ENCODE measurements at places on chromosomes 12 and 14.

GRCh38 chr12:129258781-129259318 lies 405.6 kb downstream of the GLT1D1 start:
- no peak for DNase-seq

GRCh38 chr12:120394483-120395367 lies 25.8 kb upstream of the MSI1 start:
- DNase-seq: peak; percentile 96

DNA sequence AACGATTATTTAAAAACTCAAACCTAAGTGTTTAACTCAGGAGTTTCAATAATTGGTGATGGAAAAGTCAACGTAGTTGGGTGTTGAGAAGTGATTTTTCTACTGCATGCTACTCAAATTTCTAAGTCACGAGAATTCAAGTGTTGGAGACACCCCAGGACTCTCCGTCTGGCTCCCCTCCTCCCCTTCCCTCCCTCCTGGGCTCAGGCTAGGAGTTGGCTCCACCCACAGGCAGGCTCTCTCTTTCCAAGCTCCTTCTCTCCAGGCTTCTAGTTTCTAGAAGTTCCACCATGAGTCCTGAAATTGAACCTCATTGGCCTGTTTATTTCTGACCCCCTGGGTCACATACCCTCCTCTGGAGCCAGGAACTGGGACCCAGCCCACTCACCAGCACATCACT lies 73.0 kb downstream of the TMEM132D start:
- no peak for DNase-seq

GRCh38 chr12:54941659-54942058 lies 42.9 kb downstream of the TESPA1 start:
- DNase-seq: peak; percentile 21

DNA sequence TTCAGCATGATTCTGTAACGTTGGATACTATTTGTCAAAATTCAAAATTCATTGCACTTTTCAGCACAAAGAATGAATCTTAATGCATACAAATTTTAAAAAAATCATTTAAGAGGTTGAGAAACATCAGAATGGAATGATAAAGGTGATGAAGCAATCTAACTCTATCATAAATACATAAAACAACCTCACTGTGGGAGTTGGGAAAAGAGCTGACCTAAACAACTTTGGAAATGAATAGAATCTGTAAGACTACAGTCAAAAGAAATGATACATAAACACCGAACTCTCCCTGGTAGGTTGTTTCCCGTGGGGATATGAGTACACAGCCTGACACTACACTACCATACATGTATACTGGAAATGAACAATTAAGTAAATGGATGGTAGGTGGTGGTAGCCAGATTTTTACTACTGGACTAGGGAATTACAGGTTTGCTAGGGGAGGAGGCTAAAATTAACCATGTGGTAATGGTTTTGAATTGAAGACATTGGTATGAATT lies 64.9 kb upstream of the PARP11 start:
- no peak for DNase-seq

DNA sequence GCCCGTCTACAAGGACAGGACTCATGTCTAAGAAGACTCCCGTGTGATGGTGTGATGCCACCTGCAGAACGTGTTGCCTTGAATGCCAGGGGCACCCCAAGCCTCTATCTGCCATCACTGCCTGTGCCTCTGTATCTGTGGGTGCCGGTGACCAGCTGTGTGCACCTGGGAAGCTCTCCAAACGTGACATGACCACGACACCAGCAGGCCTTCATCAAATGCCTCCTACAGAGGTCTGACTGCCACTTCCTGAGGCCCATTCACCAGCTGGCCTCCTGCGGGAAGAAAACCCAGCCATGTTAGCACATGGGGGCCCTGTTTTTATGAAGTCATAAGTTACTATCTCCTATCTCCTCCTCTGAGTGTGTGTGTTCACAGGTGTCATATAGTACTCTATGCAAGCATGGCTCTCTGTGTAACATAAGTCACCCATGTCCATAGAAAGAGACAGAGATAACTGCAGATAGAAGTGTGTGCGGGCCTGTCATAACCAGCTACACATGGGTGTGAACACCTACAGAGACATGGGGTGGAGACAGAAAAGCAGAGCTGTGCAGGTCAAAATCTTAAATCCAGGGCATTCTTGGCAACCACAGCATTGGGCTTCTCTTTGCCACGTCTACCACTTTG lies 18.3 kb upstream of the SERPINA4 start:
- no peak for DNase-seq

GRCh38 chr14:71783088-71783487 lies 149.1 kb upstream of the RGS6 start:
- no peak for DNase-seq

- no peak for DNase-seq
Measured at GRCh38 chr14:52303236-52303635, 10.9 kb upstream of the PTGER2 start.

- DNase-seq: peak; percentile 20
Measured at GRCh38 chr14:54698966-54699530, 132.1 kb downstream of the SAMD4A start.

DNA sequence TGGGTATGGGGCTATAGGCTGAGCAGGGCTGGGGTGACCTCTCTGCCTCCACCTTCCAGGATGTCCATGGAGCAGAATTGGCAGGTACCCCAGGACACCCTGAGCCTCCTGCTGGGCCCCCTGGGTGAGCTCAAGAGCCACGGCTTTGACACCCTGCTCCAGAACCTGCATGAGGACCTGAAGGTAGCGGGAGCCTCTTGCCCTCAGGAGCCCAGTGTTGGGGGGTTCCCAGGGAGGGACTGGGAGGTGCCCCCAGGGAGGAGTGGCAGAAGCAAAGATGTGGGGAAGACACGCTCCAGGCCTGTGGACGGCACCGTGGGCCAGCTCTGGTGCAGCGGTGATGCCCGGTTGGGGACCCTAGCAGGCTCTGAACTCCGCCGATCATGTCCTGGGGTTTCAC lies 8.3 kb downstream of the TNFAIP2 start:
- DNase-seq: no peak

- no peak for DNase-seq
Measured at GRCh38 chr12:102682366-102683289, 202.3 kb upstream of the IGF1 start.

DNA sequence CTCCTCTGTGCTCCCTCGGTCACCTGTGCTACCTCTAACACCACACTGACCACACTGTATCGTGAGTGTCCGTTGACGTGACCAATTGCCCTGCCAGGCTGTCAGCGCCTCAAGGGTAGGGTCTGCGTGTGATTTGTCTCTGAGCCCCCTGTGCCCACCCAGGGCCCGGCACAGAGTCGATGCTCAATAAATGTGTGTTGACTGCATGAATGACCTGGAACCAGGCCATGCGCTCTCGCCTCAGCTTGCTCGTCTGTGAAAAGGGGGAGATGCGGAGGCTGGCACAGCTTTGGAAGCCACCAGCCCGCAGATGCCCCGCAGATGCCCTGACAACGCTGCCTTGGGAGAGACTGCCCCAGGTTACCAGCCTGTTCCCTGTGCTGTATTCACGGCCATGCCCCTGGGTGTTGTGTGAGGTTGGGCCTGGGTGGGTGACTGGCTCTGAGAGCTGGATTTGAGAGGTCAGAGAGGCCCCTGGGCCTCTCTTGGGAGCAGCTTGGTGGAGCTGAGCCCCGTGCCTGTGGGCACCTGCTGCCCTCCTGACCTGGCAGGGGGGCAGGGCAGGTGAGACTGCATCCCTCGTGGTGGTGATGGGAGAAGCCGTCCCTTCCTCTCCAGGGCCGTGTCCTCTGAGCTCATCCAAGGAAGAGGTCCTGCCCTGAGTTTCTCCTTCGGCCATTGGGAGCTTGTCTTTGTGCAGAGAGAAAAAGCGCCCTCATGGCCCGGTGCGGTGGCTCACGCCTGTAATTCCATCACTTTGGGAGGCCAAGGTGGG lies 43.2 kb downstream of the CYP46A1 start:
- DNase-seq: no peak

DNA sequence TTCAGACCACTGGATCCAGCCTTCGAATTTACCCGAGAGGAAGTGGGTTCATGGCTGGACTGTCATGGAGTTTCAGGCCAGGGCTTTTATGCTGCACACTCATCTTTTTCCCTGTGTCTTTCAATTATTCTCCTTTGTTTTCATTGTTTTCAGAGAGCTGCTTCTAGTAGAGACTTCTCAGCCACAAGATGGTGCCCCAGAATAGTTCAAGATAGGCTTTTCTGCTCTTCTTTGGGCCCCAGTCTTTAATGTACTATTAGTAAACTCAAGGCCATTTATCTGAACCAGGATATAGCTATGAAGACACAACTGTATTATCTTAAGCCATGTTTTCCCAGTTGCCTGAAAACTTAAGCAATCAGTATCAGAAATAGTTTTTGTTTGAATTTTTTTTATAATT lies 30.4 kb upstream of the PSMA6 start:
- no peak for DNase-seq
